ENCODE measurements at places on chromosomes 7 and 10. TPM values are rescaled to one million over a fixed set of nuclear protein-coding genes. Genes with fewer than 3 reads are reported as not detected.

The FEZF1 gene
- total RNA-seq = not detected

The TCTN3 gene
- 25.3 TPM for total RNA-seq

The RPA3 gene
- total RNA-seq = 13.7 TPM

The GNAI1 gene
- 30.9 TPM for total RNA-seq

The CACNA2D1 gene
- total RNA-seq = 44.4 TPM

The FANK1 gene
- not detected for total RNA-seq

The GPRIN2 gene
- 0.27 TPM for total RNA-seq

The SLIT1 gene
- total RNA-seq = 0.35 TPM

The ZNF503 gene
- 28.8 TPM for total RNA-seq

The AGMO gene
- total RNA-seq = 0.85 TPM

The GPR15LG gene
- not detected for total RNA-seq

Data from thoracic aorta (tissue), 2 donors.